Stimulated activated CD4-positive, alpha-beta T cell treated with anti-CD3 and anti-CD28 coated beads, Interleukin-4, amount 100 ng/mL, for 1 hour (primary cell): ENCODE measurements at places on chromosomes 13 and 19.

DNA sequence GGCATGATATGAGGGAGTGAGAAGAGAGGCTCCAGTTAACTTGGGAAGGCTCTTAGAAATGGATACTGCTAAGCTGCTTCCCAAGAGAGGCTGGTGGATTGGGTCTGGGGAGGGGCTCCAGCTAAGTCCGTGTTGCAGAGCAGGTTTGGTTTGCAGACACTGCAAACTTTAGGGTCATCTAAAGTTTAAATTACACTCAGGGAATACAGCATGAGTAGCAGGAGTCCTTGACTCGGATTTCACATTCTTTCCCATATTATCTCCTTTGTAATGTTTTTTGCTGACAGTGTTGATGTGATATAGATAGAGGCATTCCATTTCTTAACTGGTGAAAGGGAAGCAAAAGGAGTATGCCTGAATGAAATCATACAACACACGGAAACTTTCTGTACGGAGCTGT, 31.9 kb downstream of the SGCG start:
- no peak for DNase-seq

DNA sequence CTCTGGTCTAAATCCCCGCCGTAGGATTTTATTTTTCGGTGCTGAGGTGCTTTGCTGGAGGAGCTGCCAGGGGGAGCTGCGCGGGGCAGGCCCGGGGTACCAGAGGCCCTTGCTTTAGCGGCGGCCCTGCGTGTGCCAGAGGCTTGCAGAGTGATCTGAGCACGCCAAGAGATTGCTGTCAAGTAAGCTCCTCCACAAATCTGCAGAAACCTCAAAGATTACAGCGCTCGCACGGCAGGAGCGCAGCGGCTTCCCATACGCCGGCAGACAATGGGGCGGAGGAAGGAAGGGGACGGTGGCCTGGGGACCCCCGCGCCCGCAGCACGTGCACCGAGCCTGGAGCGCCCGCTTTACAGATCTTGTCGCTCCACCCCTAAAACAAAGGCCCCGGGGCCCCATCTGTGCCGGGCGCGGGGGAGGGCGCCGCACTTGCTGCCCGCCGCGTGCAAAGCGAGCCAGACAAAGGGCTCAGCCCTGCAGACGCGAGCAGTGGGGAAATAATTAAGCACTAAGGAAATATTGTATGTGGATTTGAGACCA, 9.1 kb upstream of the C19orf12 start:
- peak; percentile 52 for DNase-seq

GRCh38 chr19:28606269-28607032, 606.5 kb downstream of the UQCRFS1 start:
- DNase-seq: no peak

GRCh38 chr19:51479531-51480331, 1.4 kb downstream of the CEACAM18 start:
- peak; percentile 25 for DNase-seq

DNA sequence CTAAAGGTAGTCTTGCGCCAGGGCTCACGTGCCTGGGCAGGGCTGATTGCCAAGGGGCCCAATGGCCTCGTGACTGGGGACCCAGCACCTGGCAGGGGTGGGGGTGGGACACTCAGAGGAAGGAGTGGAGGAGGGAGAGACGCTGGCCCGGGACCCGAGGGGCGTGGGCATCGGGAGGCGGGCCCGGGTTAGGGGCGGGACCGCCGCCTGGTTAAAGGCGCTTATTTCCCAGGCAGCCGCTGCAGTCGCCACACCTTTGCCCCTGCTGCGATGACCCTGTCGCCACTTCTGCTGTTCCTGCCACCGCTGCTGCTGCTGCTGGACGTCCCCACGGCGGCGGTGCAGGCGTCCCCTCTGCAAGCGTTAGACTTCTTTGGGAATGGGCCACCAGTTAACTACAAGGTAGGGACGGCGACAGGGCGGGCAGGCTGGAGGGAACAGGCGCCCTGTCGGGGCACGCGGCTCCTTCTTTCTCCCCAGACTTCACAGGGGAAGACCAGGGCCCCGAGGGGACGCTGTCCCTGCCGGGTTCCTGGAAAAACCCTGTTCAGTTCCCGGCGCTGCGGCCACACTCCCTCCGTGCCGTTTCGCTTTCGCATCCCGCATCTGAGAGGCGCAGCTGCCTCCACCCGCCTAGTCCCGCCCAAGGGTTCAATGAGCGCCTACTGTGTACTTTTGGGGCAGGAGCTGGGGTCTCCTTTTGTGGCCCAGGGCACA, at the start of gene IFI30:
TSS of gene IFI30 (plus strand) at position 242 of the 717 bp plus-strand sequence. CDS start at position 271, 29 bp downstream.
- peak; percentile 66 for DNase-seq

- DNase-seq: no peak
Observed at GRCh38 chr13:32468502-32469142, 40.7 kb upstream of the N4BP2L1 start.

GRCh38 chr13:51802631-51803418, 1.1 kb downstream of the DHRS12 start:
- no peak for DNase-seq
